Lung (tissue), 17 donors: ENCODE measurements at places on chromosomes 2 and 18.

GRCh38 chr18:58314284-58314683 is 270.3 kb downstream of the NEDD4L start:
- peak; percentile 64 for DNase-seq

GRCh38 chr2:205590759-205591158 is 91.5 kb upstream of the NRP2 start:
- no peak for DNase-seq

DNA sequence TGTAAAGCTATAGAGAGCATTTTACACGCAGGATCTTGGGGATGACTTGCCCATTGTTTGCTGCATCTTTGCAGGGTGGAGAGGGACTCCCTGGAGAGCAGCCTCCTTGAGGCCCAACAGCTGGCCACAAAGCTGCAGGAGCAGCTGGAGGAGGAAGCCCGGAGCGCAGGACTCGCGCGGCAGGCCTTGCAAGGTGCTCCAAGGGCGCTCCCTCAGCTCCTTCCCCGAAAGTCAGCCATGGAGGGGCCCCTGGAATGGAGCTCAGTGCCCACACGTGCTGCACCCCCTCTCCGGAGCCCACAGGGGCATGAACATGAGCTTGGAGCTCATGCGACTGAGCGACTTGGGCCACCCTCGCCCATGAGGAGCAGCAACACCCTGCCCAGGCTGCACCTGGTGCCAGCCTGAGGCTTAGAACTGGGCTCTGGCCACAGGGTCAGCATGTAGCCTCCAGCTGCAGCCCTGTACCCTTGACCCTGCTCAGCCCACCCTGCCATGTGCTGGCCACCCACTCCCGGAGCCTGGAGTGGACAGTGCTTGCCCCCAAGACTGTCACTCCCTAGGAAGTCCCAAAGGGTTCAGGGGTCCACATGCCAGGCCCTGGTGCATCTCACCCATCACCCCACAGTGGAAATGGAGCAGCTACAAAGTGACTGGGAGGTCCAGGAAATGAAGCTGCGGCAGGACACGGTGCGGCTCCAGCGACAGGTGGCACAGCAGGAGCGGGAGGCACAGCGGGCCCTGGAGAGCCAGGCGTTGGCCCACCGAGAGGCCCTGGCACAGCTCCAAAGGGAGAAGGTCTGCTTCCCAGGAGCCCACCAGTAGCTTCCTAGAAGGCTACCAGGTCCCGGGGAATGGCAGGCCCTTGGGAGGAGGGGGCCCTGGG is 43.0 kb downstream of the CROCC2 start:
- no peak for DNase-seq

- no peak for DNase-seq
Observed at GRCh38 chr2:111995148-111995547, 59.9 kb upstream of the TMEM87B start.

- no peak for DNase-seq
Observed at GRCh38 chr2:11562011-11562410, 28.2 kb downstream of the GREB1 start.

DNA sequence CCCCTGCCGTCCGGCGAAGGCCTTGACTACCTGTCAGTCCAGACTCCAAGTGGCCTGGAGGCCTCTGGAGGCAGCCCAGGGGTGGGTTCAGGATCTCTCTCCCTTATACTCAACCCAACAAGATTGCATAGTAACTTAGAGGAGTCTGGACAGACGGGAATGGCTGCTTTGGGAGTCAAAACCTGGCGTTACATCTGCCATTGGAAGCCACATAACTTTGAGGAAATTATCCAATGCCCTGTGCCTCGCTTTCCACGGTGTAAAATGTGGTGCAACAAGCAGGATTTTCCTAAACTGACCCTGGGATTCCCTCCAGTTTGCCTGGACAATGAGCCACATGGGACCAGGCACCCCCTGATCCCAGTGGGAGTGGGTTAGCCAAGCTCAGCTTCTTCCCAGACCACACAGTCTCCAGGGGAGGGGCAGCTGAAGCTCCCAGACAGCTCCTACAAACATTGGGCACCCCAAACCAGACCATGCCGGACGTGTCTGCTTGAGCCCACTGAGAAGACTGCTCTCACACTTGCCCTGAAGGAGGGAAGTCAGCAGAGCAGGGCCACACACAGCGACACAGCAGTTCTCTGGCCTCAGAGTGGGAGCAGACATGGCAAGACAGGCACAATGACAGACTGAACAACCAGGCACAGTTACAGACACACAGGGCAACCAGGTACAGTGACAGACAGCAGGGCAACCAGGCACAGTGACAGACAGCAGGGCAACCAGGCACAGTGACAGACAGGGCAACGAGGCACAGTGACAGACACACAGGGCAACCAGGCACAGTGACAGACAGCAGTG is 65.6 kb upstream of the RAB6C start:
- no peak for DNase-seq

GRCh38 chr2:72276356-72276755 is 128.7 kb upstream of the CYP26B1 start:
- DNase-seq: no peak

DNA sequence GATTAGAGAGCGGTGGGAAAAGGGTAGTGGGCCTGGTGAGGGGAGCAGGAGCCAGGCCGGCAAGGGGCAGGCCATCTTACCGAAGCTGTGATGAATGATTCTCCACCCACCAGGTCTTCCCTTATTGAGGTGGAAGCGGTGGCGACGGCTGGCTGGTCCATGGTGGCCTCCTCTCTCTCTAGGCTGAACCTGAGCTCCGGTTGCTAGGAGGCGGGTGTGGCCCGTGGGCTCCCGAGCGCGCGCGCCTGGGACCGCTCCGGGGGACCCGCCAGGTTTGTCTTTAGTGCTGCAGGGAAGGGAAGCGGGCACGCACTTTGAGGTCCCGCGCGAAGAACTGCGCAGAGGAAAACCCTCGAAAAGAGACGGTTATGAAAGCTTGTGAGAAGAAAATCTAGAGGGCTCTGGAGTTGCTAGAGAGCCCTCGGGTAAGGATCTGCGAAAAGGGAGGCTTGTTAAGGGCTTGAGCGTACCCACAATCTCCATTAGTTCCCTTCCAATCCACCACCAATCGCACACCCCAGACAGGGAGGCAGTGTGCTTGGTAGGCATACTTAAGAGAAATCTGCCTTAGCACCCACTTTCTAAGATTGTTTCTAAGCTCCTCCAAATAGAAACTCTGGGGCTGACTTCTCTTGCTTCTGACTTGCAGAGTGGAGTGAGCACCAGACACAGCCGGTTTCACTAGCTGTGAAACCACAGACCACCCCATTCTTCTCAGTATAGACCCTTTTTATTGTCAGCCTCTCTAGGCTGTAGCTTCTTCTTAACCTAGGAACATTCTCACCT is at the start of gene STPG4:
Gene STPG4 (minus strand): TSS at position 218 of the 786 bp plus-strand sequence. CDS start 57 bp downstream, at position 161.
- DNase-seq: no peak

DNA sequence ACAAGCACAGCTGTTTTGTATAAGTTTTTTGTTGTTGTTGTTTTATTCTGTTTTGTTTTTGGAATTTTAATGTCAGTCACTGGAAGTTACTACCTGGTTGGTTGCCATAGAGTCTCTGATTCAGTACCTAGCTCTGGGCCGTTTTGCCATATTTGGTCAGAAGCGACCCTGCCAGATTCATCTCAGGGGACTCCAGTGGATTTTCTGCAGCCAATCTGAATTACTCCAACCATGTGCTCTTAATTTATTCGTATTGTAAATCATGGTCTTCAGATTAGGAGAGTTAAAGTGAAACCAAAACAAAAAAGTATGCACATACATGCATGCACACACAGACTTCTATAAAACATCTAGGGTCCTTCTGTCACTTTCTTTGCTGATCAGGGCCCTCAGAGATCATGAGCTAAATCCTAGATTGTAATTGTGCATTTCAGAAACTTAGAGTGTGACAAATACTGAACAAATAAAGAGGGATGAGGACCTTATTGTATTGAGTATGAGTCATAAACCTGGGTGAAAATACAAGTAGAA is 317.4 kb upstream of the UBE2E3 start:
- no peak for DNase-seq

DNA sequence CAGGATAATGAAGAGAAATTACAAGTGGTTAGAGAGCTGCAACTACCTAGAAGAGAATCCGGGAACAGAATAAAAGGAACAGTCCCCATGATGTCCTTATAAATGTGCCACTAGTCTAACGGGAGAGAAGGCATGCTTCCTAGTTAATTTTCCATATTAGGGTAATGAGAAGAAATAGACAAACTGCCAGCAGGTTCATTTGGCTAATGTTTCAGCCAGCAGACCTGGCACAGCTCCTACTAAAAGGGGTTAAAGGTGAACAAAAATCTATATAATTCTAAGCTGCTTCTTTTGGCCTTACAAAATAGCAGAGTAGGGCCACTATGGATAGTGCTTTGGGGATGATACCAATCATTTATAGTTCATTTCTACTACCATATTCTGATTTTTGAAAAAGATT is 845.3 kb upstream of the GCFC2 start:
- no peak for DNase-seq

DNA sequence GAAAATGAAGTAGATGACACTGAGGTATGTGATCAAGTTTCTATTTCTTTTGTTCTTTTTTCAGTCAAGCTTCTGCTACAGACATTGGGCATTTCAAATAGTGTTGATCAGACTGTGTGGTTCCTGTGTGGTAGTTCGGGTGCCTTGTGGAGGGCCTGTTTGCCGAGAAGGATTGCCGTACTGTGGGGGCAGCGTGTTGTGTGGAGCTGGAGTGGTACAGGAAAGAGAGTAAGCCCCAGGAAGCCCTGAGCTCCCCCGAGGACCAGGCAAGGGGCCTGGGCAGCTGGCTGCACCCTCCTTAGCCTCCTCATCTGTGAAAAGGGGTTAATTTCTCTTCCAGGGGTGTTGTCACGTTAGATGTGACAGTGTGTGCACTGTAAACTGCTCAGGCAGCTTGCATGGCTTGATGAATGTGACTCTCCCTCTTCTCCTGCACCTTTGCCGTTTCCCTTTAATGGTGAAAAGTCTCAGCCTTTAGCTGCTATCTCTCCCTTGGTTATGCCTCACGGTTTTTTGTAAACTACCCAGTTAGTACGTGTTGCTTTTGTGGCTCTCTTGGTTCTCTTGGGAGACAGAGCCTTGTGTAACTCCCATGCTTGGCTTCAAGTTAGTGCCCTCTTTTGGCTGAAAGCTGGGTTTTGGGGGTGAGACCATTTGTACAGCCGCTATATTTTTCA is 19.5 kb downstream of the C2orf74 start:
- DNase-seq: no peak

- no peak for DNase-seq
Observed at GRCh38 chr18:56851774-56852173, 200.6 kb downstream of the WDR7 start.

- DNase-seq: no peak
Observed at GRCh38 chr18:50159654-50160046, 35.3 kb downstream of the MYO5B start.

DNA sequence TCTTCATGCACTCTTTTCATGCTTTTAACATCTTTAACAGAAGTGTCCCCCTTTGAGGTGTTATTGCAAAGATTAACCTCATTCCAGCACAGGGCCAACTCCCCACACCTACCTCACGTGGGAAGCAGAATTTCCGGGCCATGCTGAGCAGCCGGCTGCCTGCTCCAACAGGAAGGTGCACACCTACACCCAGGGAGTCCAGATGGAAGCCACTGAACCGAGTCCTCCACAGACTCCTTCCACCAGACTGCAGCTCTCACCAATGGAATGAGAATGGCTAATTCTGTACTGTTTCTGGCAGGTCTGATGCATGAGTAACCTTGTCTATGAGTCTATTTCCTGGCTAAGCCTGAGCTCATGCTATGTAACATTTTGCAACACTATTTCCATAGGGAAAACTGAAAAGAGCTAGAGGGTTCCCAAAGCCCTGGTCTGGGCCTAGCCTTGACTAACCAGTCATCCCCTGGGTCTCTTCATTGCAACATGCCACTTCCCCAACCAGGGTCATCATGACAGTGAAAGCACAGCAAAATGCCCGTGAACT is 11.0 kb downstream of the ERFE start:
- no peak for DNase-seq

DNA sequence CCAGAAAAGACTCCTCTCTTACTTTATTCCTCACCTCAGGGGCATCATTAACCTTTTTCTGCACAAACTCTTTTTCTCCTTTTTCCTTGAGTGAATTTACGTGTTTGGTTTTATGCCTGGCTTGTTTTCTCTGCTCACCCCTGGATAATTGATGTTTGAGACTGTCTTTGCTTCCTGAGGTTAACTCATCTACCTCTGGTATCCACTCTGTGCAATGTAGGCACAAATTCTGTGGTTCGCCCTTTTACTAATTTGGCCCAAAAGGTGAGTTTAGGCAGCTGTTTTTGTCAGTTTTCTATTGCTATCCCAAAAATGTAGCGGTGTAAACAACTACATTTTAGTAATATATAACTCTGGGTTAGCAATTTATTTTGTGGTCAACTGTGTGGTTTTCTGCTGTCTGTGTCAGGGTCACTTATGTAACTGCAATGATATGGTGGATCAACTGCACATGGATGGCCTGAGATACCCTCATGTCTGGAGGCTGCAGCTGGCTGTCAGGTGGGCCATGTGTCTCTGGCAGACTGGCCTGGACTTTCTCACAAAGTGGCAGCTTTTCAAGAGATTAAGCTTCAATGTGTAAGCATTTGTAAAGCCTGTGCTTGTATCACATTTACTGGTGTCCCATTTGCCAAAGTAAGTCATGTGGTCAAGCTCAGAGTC is 329.7 kb downstream of the FSIP2 start:
- no peak for DNase-seq

DNA sequence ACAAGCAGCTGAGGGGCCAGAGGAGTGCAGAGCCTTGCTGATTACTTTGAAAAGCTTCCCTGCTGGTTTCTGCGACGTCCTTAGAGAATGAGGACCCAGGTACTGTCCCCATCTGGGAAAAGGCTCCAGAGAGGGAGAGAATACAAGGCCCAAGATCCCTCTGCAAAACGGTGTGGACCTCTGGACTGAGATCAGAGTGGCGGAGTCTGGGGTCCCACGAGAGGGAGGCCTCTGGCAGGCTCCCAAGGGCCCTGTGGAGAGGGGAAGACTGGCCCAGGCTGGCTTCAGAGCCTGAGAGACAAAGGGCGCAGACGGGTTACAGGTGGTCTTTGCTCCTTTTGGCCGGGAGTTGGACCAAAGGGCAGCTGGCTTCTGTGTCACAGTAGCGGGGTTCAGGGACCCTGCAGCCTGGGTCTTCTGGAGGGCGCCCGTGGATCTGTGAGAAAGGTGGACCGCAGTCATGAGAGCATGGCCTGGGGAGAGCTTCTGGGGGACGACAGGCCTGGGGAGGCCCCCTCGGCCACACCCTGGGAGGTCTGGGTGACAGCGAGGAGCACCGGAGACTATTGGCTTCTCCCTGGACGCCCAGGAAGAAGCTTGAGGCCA is 805 bp downstream of the SNORC start:
- no peak for DNase-seq

DNA sequence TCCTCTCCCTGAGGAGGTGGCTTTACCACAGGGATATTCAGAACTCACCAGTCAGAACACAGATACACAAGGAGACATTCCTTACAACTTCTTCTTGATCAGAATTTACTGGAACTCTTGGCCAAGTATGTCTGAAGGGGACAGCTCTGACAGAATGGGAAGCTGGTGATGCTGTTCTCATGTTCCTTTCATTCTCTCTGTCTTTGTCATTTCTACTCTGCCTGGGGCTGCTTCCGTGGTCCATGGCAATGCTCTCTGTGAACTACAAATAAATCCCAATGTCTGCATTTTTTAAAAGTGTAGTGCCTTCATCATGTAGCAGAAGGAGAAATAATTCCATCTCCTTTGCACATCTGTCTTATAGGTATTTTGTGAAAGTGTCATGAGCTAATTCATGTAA is 730.3 kb downstream of the CNTNAP5 start:
- DNase-seq: no peak

- no peak for DNase-seq
Observed at GRCh38 chr2:189426886-189427285, 14.4 kb upstream of the WDR75 start.

GRCh38 chr2:75500633-75501032 is 60.1 kb downstream of the EVA1A start:
- DNase-seq: no peak

- DNase-seq: no peak
Observed at GRCh38 chr2:227728035-227728434, at the start of gene SCYGR7. SCYGR7 (plus strand) TSS chr2:227728335; CDS start chr2:227728335, 0 bp downstream.
